NCI-H1694 treated with DMSO at 0.1 percent for 48 hours (cell line): ENCODE measurements at places on chromosomes 12 and 14.

DNA sequence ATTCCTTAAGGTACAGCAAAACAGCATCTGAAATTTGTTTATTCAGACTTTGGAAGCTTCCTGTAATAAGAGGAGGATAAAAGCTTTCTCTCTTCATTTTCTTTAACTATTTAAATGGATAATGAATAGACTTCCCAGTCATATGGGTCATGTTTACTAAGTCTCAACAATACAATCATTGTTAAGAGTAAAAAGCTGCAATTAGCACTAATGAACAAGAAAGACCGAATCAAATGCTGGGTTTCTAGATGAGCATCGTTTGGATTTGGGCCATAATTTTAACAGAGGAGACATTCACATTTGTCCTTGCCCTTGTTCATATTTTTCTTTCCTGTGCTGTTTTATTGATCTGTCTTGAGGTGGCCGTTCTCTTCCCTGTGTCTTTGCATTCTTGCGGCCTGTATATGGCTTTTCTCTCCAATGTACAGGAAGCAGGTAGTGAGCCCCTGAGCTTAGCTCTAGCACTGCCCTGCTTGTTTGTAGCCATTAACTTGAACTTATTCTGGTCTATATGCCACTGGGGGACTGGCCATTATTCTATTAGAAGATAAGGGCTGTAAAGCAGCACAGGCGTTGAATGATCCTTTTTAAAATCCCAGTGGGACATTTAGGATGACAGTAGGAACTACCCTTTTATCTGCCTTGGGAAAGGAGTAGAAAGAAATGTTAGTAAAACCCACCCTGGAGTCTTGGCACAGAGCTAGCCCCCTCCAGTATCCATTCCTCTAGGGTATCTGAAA lies 34.6 kb downstream of the ABHD12B start:
- no peak for DNase-seq

GRCh38 chr12:12207746-12208145 lies 59.1 kb downstream of the LRP6 start:
- DNase-seq = no peak

GRCh38 chr14:39099748-39100147 lies 3.3 kb downstream of the SEC23A start:
- no peak for DNase-seq

DNA sequence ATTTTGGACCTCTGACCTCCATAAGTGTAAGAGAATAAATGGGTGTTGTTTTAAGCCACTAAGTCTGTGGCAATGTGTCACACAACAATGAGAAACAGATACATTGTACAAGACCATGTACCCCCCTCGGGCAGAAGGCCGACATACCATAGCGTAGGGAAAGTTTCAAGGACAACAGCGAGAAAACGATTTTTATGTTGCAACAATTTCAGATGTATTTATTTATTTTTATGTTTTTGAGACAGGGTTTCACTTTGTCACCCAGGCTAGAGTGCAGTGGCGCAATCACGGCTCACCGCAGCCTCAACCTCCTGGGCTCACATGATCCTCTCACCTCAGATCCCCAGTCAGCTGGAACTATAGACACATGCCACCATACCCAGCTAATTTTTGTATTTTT lies 136.4 kb upstream of the NCOR2 start:
- DNase-seq = no peak

GRCh38 chr12:67534681-67535080 lies 113.9 kb upstream of the DYRK2 start:
- DNase-seq = no peak
